ENCODE measurements at places on chromosomes 5 and 9.

- DNase-seq, result no peak
These were observed 42.4 kb upstream of the PHYKPL start for GRCh38 chr5:178274781-178275537.

DNA sequence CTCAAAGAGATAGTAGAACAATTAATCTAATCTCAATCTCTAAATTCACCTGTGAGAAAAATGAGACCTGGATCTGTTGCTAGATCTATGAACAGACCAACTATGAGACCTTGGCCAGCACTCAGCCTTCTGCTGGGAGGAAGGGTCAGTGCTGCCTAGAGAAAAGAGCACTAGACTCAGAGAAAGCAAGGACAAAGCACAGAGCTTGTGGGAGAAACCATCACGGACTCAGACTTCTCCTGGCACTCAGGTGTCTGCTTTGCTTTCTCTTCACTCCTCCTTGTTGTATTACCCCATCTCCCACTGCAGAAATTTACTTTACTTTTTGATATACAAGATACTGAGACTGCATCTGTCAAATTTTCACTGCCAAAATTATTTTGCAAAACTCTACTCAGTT lies 890.0 kb upstream of the NUDT12 start:
- DNase-seq, result no peak

DNA sequence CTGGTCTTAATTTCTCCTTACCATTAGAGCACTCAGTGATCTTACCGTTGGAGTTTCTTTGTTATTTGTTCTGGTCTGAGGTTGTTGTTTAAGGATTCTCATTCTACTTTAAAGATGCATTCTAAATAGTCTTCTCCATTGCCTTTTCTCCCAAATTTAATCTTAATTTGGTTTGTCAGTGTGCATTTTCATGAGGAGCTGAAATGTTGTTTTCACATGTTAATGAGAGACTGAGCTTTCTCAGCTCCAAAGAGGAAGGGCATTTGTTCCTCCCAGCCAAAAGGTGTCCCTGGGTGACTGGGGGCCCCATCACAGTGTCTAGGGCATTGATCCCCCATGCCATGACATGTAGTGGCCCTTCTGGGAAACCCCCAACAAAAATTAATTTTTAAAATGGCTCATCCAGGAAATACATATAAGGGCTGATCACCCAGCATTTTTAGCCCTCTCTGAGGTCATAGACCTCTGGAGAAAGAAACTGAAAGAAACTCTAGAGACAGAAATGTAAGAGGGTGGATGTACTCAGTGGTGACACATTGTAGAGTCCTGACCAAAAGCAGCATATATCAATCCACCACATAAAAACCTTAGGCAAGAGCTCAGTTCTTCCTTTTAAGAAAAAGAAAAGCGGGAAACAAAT lies 240.4 kb upstream of the RAI14 start:
- no peak for DNase-seq

DNA sequence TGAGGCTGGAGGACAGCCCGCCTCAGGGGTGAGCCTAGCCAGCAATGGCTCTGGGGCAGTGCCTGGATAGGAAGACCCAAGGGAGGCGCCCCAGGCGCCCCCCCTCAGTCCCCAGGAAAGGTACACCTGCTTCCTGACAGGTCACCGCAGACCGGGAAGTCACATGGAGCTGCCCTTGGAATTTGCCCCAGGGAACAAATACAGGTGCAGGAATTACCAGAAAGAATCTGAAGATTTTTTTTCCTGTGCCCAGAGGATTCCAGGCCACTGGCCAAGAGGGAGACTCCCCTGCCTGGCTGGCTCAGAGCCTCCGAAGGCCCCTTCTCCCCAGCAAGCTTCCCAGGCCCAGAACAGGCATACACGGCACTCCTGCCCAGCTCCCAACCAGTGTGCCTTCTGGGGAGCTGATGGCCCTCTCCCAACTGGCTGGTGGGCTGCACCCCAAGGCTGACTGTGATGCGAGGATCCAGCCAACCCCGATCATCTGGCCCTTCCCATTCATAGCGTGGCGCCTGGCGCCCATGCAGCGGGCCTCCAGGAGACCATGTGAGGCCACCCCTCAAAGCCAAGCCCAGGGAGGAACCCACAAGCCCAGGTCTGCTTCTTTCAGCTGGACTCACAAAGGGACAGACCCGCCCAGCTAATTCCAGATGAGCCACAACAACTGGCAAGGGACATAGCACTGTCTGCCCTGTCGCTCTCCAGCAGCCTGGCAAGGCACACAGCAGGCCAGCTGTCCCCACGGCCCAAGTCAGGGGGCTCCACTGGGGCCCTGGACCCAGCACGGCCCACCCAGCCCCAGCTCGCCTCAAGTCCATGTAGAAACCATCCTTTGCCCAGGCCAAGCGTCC lies 2.3 kb downstream of the TPRN start:
- no peak for DNase-seq

DNA sequence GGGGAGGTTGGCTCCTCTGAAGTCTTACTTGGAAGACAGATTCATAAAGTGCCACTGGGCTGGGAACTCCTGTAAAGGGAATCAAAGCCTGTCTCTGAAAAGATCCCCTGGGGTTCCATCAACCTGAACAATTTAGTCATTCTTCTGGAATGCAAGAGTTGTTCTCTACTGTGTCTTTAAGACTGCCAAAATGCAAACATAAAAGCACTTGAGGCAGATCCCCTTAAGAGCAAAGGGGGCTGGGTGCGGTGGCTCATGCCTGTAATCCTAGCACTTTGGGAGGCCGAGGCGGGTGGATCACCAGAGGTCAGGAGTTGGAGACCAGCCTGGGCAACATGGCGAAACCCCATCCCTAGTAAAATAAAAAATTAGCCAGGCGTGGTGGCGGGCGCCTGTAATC lies 16.7 kb downstream of the CDKN2AIPNL start:
- DNase-seq, result no peak

GRCh38 chr5:142233083-142234032 lies 91.5 kb downstream of the SPRY4 start:
- no peak for DNase-seq

Measured in NCI-H69 (cell line).